ENCODE measurements at places on chromosomes 2 and 18.

DNA sequence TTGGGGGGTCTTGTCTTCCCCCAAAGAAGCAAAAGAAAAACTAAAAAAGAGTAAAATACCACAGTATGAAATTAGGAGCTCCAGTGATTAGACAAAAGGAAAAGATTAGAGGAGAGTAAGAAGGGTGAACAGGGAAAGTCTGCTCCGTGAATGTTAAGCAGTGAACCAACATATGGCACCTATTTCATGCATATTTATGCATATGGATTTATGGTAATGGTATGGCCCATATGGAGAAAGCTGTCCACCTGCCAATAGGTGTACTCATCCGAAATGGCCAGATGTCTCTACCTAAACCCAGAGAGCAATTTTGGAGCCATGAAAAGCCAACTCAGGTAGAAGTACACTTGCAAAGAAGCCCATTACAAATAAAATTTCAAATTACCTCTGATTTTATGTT lies 404.0 kb upstream of the RAB6C start:
- DNase-seq: no peak

GRCh38 chr18:36993068-36993467 lies 164.1 kb downstream of the KIAA1328 start:
- DNase-seq: no peak

- DNase-seq: no peak
These were observed 130.0 kb upstream of the MC4R start for GRCh38 chr18:60502591-60502990.

DNA sequence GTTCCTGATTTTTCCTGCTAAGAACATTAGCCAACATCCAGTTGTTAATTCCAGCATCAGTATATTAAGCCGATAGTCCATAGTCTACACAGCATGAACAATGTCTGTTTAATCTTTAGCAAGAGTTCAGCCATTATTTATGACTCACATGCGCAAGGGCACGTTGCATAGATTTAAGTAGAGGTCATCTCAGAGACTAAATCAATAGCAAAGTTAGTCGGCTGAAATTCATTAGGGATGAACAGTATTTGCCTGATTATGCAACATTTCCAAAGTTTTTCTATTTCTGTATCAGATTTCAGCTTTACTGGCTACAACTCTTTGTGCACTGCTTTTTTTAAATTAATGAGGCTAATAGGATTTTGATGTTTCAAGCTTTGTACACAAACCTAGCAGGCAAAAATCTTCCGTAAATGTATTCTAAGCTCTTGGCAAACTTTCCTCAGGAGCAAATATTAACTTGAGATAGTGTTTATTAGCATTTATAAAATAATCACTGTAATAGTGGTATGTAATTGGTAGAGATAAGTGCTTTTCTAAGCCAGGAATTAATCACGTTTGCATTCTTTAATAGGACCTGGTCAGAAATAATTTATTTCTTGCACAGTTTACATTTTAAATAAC lies 578.7 kb upstream of the ID2 start:
- no peak for DNase-seq

GRCh38 chr2:168194784-168195522 lies 52.4 kb downstream of the STK39 start:
- DNase-seq: no peak

DNA sequence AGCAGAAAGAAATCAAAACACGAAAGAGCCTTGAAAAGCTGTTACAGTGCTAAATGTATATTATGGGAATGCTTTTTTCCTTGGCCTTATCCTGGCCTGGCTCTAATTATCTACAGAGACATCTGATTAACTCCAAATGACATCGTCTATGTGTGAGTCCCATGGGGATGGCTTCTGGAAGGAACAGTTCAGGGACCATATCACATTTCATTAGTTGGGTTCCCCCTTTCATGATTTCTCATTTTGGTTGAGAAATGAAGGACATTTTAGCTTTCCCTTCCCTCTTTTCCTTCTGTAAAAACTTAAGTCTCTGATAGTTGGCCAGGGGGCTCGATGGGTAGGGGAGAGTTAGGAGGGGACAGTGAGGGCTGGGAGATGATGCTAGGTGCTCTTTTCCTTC lies 116.7 kb downstream of the PRKCE start:
- no peak for DNase-seq

DNA sequence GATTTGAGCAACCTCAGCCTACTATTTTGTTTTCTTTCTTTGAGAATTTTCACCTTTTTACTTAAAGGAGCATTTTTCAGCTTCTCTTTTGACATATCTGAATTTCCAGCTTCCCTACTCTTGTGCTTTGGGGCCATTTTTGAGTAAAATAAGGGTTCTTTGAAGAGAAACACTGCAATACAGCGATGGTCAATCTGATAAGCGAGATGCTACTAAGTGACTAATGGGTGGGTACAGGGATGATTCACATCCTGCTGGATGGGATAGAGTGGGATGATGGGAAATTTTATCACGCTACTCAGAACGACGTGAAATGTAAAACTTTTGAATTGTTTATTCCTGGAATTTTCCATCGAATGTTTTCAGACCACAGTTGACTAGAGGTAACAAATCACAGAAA lies 211.5 kb downstream of the TMEM247 start:
- no peak for DNase-seq

DNA sequence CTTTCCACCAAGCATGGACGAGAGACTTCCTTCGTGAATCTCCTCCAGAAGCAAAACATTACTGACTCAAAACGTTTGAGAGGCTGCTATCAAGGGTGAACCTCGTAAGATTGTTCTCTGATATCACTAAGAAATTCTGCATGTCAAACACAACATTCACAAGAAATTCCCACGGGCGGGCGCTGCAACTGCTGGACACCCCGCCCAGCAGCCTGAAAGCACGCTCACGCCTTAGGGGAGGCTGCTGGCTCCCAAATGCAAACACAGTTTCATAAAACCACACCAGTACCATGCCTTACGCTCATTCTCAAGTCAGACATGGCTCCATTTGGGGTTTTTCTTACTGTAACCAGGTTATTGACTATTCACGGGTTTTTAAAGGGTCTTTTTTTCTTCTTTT lies 39.0 kb downstream of the MBP start:
- no peak for DNase-seq

DNA sequence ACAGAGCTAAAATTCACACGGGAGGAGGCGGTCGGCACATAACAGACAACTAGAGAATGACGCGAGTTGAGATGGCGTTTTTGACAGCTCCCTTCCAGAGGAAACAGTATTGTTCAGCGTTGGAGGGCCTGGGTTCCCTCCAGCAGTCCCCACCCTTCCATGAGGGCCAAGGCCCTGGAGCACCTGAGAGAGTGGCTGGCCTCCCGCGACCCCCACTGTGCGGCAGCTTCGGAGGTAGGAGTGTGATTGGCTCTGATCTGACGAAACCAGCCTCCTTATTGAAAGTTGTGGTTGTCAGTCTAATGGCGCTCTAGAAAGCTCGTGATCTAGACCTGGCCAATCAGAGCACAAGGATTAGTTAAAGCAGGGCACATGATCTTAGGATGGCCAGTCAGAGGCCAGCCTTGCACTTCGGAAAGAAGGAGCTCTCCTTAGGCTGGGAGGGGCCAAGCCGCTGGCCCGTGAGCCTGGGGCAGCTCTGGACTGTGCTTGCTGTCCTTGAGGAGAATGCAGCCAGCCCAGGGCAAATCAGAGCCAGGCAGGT lies 104.5 kb upstream of the CELF4 start:
- DNase-seq: no peak

- DNase-seq: no peak
These were observed 24.2 kb upstream of the BZW1 start for GRCh38 chr2:200787351-200788120.

DNA sequence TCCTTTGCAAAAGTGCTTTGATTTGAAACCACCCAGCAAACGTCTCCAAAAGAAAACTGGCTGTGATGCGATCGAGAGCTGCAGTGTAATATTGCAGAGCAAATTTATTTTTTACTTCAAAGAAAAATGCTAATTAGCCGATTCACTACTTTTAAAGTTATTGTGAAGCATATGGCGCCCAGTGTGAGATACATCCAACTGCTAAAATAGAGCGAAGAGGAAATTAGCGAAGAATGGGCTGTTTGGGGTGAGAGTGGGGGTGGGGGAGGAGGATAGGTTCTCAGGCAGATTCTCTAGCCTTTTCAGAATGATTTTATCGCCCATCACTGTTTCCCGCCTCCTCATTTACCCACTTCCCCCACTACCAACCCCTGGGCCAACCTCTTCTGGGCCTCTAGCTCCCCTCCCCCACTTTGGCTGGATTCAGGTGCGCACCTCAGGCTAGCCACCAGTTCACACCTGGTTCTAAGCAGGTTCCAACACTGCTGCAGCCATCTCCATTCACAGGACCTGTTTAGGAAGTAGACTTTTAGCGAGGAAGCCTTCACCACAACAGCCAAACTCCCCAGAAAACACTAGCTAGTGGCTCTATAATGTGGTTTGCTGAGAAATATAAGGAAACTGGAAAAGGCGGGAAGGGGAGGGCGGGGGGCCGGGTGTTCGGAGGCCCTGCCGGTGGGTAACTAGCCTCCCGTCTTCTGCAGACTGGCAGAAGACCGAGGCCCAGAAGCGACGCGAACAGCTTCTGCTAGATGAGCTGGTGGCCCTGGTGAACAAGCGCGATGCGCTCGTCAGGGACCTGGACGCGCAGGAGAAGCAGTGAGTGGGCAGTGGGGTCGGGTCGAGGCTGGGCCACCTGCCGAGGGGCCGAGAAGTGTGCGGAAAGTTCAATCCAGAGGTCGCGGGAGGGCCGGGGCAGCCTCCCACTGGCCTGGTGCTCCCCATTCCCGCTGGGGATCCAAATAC lies 6.0 kb upstream of the OTX1 start:
- DNase-seq: no peak

DNA sequence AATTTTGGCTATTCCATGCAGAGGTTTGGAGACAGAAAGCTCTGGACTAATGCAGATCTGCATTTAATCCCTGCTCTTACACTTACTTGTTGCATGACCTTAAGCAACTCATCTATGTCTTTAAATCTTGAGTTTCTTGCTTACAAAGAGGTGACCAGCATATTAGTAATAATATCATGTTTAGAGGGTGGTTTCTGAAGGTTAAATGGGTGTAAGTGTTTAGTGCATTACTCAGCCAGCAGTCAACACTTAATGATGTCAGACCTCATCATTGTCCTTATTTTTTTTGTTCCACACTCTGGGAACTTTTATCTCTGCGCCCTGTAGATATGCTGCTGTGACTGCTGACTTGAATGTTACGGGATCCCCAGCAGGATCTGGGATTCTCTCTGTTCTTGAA lies 1.7 kb downstream of the IL1RL1 start:
- no peak for DNase-seq

- DNase-seq: no peak
These were observed 162.7 kb downstream of the ARL4C start for GRCh38 chr2:234334151-234334550.

DNA sequence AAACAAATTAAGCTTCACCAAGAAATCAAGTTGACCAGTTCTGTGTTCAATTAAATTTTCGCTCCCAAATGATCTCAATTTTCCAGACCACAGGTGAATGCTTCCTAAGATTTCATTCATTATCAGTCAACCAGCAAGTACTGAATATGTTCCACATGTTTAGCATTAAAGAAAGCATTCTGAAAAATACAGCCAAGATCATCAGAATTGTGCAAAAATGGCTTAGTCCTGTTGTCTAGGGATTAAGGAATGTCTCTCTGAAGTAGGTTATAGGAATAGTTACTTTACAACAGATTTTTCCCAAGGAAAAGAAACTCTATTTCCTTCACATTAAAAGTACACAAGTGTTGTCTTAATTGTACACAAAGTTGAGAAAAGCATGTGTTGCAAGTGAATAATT lies 69.2 kb downstream of the NRXN1 start:
- DNase-seq: no peak

- DNase-seq: no peak
These were observed 144.2 kb upstream of the DLGAP1 start for GRCh38 chr18:4599312-4599711.

- DNase-seq: no peak
These were observed 132.4 kb upstream of the CAVIN2 start for GRCh38 chr2:191979221-191979730.

DNA sequence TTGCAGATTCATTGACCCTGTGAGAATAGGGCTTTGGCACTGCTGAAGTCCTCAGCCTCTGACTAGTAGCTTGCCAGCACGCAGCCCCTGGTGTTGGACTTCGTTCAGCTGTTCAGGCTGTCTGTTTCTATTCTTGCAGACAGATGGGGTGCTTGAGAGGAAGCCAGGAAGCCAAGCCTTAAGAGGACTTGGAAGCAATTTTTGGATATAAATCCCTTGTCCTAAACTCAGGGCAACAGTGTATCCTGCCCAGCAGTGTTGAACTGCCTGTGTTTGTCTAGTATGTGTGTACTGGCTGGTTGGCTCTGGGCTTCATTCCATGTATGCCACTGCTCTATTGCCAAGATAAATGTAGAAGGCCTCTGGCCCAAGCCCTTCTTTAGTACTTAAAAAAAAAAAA lies 108.6 kb downstream of the COMMD1 start:
- no peak for DNase-seq

GRCh38 chr2:157418239-157418641 lies 25.6 kb downstream of the CYTIP start:
- DNase-seq: no peak

DNA sequence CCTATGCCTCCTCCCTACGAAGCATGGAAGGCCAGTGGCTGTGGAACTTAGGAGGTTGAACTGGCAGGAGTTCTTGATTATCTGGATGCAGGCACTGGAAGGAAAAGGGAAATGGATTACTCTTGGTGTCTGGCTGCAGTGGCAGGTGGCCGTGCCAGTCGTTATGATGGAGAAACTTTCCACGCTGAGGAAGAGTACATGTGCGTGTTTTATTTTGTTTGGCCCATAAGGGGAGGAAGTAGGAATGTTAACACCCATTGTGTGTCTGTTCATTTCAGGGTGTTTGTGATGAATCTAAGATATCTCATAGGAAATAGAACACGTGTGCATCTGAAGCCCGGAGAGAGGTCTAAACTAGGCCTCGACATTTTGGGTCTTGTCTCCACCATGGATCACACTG lies 122.8 kb upstream of the NFATC1 start:
- no peak for DNase-seq

DNA sequence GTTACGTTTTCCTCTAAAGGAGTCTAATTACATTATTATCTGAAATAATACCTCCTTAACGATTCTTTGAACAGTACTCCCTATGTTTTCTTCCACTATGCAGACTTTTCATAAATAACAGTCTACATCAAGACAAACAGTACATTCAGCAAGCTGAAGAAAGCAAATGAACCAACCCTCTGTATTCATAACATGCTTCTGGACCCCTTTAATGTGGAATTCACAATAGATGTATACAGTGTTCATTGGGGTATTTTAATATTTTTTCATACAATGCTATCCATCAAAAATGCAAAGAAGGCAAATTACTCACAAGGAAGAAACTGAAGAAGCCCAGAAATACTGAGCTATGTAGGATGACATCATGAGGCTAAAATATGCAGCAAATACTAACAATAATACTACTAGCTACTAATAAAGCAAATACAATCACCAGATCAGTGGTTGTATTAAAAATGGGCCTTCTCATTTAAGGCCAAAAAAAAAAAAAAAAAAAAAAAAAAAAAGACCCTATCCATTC lies 408.6 kb downstream of the MTX2 start:
- DNase-seq: no peak

- no peak for DNase-seq
These were observed 217.8 kb downstream of the HAUS1 start for GRCh38 chr18:46321955-46322354.

Measured in NCI-H774 (cell line).